Stimulated activated CD4-positive, alpha-beta T cell treated with anti-CD3 and anti-CD28 coated beads, TNF-alpha, amount 100 ng/mL, for 48 hours (primary cell): ENCODE measurements at places on chromosomes 12 and 14.

DNA sequence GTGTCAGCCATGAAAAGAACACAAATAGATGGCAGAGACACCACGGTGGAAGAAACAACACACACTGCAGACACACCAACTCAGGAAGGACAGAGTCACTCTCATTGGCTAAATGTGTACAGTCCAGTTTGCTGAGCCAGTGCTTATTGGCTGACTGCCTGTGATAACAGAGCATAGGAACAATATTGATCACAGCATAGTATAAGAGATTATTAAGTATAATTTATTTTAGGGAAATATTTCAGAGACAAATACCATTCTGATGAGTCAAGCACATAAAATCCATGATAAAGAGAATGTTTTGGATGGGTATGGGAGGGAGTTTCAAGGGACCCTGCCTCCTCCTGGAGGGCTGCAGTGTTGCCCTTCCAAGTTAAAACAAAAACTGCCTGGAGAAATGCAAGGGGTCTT, 50.9 kb downstream of the BTG1 start:
- no peak for DNase-seq

DNA sequence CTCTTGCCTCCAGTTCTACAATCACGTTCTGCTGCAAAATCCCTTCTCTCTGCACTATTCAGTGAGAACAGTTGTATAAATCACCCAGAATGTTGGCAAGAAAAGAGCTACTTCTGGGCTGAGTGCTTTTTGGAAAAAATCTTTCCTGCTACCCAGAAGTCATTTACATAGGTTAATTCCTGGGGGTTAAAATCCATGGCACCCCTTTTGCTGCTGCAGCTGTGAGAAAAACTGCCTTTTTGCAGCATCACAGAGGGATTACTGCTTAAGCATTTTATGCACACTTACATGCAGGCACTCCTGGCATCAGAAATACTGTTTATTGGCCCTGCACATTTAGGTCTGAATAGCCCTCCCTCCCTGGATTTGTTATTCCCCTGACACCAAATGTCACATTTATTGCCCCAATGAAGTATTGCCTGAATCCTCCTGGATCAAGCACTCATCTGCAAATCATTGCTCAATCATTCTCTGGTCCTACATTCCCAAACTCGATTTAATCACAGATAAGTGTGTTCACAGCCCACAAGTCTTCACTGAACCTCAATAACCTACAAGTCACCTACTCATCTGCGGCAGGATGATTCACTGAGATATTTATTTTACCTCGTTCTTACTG, 43.1 kb upstream of the CCDC196 start:
- DNase-seq, result no peak

DNA sequence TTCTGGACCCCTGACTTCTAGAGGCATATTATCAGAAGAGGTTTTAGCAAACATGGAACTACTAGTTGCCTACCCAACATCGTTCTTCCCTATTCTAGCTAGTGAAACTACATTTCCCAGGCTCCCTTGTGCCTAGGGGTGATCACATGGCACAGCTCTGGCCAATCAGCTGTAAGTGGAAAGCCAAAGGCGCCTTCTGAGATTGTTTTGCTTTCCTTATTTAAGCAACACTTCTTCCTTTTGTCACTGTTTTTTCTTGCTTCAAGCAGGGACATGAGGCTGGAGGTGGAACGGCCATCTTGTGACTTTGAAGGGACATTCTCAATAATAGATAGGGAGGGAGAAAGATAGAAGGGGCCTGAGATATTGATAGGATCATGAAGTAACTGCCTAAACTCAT, 136.7 kb downstream of the ZNF664 start:
- DNase-seq, result peak; percentile 12

- no peak for DNase-seq
Measured at GRCh38 chr12:93780101-93780641, 103.0 kb downstream of the CRADD start.

- DNase-seq, result peak; percentile 68
Measured at GRCh38 chr14:35365130-35366055, 39.2 kb downstream of the NFKBIA start.

- no peak for DNase-seq
Measured at GRCh38 chr12:116143909-116144308, 133.6 kb downstream of the MED13L start.

DNA sequence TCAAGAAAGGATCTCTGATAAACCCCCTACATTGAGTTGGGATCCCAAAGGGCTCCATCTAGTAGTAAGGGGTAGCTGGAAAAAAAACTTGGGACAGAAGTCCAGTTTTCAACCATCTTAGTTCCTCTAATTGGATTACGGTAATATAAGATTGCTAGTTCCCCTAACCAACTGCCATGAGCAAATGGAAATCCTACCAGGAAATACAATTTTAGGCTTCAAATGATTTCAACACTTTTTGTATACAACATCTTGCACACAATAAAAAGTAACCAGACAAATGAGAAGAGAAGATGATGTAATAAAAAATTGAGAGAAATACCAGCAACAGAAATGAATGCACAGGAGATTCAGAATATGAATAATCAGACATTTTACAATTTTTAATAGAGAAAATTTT, 73.0 kb downstream of the TSHR start:
- no peak for DNase-seq

GRCh38 chr12:50641566-50641965, 122.3 kb upstream of the ATF1 start:
- DNase-seq, result no peak

GRCh38 chr12:64757771-64758170, 1.4 kb downstream of the GNS start:
- no peak for DNase-seq

- no peak for DNase-seq
Measured at GRCh38 chr14:58733451-58734208, 95.9 kb downstream of the DACT1 start.

DNA sequence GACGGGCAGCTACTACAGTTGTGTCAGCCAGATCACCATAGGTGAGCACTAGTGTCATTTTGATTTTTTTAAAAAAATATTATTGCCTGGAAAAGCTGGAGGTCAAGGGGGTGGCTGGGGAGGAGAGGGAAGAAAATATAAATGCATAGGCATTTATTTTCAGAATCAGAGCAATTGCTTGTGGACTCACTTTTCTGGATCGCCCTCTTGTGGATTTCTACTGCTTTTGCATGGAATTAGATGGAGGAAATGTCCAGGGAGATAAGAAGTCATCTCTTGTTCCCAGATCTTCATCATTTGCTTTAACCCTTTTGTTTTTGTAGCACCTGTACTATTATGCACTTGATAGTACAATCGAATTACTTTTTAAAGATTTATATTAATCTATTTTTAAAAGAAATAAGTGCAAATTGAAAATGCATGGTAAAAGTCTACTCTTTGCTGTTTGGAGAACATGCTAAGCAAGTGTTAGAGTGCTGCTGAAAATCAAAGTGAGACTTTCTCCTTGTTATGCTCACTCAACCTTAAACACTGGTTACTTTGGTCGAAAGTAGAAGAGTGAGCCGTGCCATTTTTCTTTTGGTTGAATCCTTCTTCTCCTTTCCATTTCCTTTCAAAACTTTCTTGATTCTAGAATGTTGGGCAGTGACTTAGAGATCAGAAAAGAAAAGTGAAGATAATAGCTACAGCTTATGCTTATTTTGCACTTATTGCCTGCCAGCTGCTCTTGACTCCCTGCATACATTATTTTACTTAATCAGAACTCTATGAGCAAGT, 60.6 kb upstream of the ANO4 start:
- DNase-seq, result no peak

GRCh38 chr12:33529810-33530209, 90.2 kb upstream of the SYT10 start:
- no peak for DNase-seq

DNA sequence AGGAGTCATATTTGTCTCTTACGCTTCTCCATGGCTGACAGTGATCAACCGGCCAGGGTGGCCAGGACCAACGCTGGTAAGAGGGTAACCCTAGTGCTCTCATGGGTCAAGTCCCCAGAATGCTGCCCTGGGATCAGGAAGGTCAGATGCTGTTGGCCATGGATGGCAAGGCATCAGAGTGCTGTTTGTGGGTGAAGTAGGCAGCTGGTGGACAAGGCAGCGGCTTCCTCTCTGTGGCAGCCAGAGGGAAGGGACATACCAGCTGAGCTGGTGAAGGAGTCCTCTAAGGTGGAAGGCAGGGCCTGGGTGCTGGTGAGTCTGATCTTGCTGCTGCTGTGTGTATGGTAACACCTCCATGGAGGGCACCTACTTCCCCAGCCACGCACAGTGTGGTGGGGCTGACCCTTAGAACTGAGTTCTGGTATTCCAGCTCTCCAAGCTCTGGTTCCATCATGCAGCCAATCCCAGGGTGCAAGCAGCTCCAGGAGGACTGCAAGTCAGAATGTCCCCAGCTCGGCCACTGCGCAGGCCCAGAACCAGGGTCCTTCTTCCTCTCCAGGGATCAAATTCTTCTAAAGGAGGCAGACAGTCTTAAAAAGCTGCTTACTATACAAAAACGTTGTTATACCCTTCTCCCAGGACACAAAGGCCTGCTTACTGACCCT, 13.4 kb upstream of the SMOC1 start:
- DNase-seq, result no peak

- DNase-seq, result no peak
Measured at GRCh38 chr12:49322367-49322707, 718 bp upstream of the TROAP start.

- no peak for DNase-seq
Measured at GRCh38 chr12:10607885-10608458, 5.4 kb downstream of the MAGOHB start.

GRCh38 chr12:7047306-7047705, 13.2 kb upstream of the C1S start:
- DNase-seq, result no peak

GRCh38 chr14:99628887-99629618, 15.9 kb upstream of the HHIPL1 start:
- peak; percentile 57 for DNase-seq

GRCh38 chr12:75389706-75390105, 1.2 kb upstream of the GLIPR1L2 start:
- no peak for DNase-seq

- DNase-seq, result peak; percentile 32
Measured at GRCh38 chr14:65287264-65288131, 125.0 kb upstream of the FUT8 start.

- DNase-seq, result no peak
Measured at GRCh38 chr12:58414398-58414871, 473.1 kb downstream of the ATP23 start.

- no peak for DNase-seq
Measured at GRCh38 chr14:61418746-61419145, 97.4 kb downstream of the PRKCH start.

GRCh38 chr12:3545121-3545796, 54.3 kb downstream of the PRMT8 start:
- DNase-seq, result no peak

DNA sequence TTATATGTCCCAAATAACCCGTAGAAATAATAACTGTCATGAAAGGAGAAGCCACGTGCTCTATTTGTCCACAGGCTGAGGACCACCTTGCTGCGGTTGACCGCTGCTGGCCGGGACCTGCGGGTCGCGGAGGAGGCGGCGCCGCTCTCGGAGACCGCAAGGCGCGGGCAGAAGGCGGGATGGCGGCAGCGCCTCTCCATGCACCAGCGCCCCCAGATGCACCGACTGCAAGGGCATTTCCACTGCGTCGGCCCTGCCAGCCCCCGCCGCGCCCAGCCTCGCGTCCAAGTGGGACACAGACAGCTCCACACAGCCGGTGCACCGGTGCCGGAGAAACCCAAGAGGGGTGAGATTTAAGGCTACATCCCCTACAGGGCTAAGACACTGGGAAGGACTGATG, 21.0 kb downstream of the RPGRIP1 start:
- DNase-seq, result no peak

- no peak for DNase-seq
Measured at GRCh38 chr12:120081641-120082040, 34.9 kb downstream of the RAB35 start.

GRCh38 chr12:214003-214741, at the start of gene SLC6A12:
Gene SLC6A12, minus strand, starts transcription at chr12:214157. Its CDS starts 4,171 bp downstream, at chr12:209986.
- DNase-seq, result no peak

GRCh38 chr14:65804439-65805112, 392.0 kb downstream of the FUT8 start:
- DNase-seq, result no peak

- no peak for DNase-seq
Measured at GRCh38 chr12:84912198-84913128, at the start of gene SLC6A15. Gene SLC6A15, minus strand, starts transcription at chr12:84912799. Its CDS starts 20,679 bp downstream, at chr12:84892120.

- DNase-seq, result no peak
Measured at GRCh38 chr12:26029736-26030022, 71.2 kb downstream of the RASSF8 start.

- DNase-seq, result no peak
Measured at GRCh38 chr14:53696217-53696965, 260.2 kb downstream of the BMP4 start.

DNA sequence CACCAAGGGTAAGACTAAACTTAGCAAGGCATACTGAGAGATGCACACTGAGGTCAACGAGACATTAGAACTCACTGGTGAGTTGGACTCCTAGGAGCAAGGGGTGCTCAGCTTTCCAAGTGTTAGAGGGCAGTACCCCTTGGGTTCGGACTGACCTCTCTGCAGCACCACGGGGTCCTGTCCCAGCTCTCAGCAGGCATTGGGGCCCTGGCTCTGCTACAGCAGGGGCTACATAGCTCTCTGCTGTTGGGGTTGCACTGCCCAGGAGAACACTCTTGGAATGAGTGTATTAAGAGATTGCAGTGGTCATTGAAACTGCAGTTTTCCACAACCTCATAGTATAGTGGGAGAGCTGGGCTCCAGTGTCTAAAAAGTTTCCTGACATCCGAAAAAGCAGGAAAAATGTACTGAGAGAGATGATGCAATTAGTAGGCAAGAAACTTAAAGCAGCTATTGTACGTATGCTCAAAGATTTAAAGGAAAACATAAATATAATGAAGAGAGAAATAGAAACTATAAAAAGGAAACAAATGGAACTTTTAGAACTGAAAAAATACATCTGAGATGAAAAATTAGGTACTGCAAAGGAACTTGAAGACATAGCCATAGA, 132.5 kb upstream of the MAX start:
- DNase-seq, result no peak

GRCh38 chr14:69612014-69612782, 802 bp downstream of the SUSD6 start:
- DNase-seq, result no peak

DNA sequence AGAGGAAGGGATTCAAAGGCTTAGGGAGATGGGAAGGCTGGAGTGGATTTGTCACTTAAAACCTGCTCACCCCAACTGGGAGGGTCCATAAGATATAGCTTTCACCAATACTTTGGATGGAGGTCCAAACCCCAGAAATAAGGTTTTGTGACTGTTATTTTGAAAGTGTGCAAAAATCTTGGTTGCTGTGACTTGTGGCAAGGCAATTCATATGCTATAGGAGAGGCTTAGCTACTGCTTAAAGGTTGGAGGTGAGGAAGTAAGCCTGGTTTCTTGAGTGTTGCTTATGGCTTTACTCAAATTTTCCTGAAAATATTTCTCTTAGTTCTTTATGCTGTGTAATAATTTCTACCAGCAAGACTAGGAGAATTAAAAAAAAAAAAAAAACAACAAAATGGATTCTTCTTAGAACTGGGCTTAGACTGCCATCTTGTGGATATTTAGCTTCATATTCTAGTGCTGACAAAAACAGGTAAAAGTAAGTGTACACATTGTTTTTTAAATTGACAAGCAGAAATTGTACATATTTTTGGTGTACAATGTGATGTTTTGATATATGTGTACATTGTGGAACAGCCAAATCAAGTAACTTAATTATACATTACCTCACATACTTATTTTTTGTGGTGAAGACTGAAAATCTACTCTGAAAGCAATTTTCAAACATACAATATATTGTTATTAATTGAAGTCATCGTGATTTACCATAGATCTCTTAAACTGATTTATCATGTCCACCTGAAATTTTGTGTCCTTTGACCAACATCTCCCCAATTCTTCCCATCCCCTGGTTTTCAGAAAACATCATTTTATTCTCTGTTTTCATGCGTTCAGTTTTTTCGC, 23.0 kb downstream of the PDE6H start:
- DNase-seq, result no peak
